Ureter (tissue), 1 donor: ENCODE measurements at places on chromosomes 1 and 21.

DNA sequence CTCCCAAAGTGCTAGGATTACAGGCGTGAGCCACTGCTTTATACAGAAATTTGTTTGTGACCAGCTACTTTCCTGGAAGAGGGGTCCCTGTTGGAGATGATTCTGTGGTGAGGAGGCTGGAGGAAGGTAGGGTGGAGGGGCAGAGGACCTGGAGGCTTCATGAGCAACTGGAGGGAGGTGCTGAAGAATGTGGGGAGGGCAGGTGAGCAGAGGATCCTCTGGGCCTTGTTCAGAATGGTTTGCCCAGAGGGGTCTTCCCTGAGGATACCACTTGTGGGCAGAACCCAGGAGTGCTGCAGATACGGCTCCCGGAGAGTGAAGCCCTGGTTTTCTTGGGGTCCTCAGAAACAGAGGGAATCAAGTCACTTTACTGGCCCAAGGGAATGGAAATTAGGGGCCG, 67.2 kb upstream of the WDR26 start:
- no peak for DNase-seq

- DNase-seq = no peak
Observed at GRCh38 chr21:44881198-44881872, 7.8 kb upstream of the PTTG1IP start.

- DNase-seq = no peak
Observed at GRCh38 chr1:21381354-21381753, 58.6 kb upstream of the NBPF3 start.

DNA sequence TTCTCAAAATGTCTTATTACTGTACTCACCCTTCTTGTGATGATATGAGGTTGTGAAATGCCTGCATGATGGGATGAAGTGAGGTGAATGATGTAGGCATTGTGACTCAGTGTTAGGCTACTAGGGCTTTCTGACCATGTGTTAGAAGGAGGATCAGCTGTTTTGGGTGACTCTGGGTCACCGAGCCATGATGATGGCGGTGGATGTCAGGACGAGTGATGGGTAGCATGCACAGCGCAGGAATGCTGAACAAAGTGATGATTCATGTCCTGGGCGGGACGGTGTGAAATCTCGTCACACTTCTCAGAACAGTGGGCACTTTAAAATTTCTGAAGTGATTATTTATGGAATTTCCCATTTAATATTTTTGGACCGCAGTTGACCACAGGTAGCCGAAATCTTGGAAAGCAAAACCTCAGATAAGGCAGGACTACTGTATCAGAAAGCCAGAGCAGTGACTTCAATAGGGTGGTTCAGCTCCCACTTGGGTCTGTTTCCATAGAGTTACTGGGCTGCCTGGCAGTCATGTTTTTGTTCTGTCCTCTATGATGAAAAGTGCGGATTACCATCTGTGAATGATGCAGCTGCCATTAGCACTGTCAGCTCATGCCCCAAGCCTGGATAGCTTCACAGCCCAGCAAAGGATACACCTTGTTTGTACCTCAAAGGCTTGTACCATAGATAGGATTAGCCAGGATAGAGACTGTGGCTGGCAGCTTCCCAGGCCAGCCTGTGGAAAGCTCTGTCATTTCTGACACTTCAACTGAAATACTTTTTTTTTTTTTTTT, 26.6 kb downstream of the IL6R start:
- no peak for DNase-seq

- DNase-seq = no peak
Observed at GRCh38 chr1:48758976-48759375, 17.7 kb downstream of the BEND5 start.

DNA sequence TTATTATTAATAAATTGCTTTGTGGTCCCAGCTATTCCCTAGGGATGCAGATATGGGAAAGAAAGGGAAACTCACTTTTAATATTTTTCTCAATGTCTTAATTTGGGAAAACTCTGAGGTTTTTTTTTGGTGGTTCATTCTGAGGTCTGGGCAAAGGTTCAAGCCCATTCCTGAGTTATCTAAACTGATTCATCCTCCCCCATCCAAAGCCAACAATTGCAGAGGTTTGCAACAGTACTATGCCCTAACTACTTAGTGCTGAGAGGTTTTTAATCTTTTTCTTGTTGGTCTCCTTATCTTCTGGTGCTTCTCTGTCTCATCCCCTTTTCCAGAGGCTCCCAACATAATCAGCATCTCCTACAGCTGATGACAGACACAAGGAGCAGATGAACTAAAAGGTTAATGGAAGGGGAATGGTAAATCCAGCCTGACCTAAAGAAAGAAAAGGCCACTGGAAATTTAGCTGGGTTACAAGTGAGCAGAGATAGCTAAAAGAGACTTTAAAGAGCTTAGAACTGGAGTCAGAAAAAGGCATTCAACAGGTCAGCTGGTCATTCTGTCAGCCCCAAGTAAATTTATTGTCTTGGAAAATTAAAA, 390.4 kb downstream of the TGFB2 start:
- DNase-seq = no peak

DNA sequence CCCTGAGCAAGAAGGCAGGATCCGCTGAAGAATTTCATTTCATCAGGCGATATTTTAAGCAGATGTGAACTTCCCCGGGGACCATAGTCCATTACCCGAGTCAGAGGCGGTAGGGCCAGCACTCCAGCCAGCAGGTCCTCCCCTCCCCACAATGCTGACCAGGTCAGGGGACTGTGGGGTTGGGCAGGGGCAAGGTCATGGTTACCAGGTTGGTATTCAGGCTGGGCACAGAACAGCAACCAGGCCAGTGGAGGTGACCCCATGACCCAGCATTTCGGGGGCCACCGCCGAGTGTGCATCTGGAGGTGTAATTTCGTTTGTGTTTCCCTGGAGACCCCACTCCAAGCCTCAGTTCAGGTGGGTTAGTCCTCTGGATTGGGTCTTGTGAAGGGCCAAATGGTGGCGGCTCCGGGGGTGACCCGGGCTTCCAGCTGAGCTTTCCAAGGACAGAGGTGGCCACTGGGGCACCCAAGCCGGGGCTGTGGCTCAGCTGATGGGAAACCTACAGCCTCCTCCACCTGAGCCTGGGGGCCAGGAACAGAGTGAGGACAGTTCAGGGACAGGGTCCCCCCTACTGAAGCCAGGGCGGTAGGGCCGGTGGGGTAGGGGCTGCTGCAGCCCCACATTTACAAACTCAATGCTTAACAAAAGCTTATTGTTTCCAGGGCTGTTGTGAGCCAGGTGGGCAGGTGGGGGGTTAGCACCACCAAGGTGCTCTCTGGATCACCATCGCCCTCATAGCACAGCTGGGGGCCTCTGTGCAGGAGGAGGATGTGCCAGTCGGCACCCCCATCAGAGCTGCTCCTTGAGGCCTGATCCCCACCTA, 2.8 kb downstream of the PRDM16 start:
- DNase-seq = no peak

GRCh38 chr1:112735752-112736151, 20.6 kb upstream of the PPM1J start:
- DNase-seq = no peak

GRCh38 chr1:151581451-151581850, 30.4 kb upstream of the SNX27 start:
- no peak for DNase-seq

GRCh38 chr1:230248016-230248888, 177.9 kb downstream of the PGBD5 start:
- no peak for DNase-seq

GRCh38 chr1:168825820-168826219, 96.8 kb upstream of the DPT start:
- no peak for DNase-seq

DNA sequence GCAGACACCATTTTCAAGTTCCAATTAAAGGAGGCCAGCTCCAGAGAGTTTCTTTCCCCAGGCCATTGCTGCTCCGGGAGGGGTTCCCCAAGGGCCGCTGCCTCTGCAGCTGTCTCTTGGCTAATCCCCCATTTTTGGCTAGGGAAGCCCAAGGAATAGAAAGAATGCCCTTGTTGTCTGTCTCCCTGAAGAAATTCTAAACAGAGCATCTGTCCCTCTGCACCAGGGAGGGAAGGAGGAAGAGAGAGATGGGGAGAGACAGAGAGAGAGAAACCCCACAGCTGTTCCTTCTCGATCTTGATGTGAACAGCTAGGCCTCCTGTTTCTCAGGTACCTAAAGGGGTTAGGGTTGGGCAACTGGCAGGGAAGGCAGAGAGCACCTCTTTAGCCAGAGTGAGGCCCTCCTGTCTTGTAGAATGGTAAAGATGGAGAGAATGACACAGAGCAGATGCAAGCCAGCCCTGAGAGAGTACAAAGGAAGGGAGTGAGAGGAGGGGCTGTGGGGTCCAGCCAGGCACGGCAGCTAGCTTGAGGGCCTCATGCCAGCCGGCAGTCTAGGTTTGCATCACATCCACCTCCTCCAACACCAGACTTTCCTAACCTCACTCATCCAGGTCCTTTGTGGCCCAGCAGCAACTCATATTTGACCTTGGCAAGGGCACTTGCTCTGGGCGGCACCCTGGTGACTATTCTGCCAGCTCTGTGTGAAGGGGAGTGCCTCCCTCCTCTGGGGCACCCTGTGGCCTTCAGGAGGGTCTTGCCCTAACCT, 13.1 kb downstream of the OPTC start:
- no peak for DNase-seq

DNA sequence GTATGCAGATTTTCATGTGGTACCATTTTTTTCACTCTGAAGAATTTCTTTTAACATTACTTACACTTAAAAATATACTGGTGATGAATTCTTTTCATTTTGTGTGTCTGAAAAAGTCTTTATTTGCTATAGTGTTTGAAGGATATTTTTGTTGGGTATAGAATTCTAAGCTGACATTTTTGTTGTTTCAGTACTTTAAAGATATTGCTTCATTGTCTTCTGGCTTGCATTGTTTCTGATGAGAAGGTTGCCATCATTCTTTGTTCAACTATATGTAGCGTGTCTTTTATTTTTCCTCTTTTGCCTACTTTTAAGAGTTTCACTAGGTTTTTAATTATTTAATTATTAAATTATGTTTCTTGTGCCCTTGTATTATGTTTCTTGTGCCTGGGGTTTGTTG, 8.0 kb downstream of the HS2ST1 start:
- DNase-seq = no peak

- no peak for DNase-seq
Observed at GRCh38 chr1:160397651-160398050, 2.7 kb upstream of the VANGL2 start.

DNA sequence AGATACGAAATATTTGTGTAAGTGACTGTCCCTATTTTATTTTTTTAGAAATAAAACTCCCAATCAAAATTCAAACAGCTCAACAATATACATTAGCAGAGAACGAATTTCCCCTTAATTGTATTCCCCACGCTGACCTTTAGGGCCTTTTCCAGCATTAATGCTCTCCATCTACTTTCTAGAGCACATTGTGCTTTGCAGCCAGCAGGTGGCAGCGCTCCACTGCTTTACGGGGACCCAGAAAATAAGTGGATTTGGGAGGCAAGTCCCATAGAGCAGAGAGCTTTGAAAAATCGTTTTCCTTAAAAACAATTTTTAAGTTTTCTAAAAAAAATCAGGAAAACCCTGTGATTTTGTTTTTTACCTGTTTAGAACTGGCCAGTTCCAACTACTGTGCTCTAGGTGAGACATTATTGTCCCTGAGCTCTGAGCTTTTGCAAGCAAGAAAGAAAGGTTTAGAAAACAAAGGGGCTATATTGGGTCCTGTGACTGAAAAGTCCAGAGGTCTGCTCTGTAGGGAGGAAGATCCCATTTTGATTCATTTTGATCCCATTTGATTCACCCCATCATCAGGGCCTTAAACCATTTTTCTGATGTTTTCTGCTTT, 144.4 kb upstream of the ZNF644 start:
- no peak for DNase-seq

- no peak for DNase-seq
Observed at GRCh38 chr1:20466273-20466672, 19.7 kb downstream of the CAMK2N1 start.

DNA sequence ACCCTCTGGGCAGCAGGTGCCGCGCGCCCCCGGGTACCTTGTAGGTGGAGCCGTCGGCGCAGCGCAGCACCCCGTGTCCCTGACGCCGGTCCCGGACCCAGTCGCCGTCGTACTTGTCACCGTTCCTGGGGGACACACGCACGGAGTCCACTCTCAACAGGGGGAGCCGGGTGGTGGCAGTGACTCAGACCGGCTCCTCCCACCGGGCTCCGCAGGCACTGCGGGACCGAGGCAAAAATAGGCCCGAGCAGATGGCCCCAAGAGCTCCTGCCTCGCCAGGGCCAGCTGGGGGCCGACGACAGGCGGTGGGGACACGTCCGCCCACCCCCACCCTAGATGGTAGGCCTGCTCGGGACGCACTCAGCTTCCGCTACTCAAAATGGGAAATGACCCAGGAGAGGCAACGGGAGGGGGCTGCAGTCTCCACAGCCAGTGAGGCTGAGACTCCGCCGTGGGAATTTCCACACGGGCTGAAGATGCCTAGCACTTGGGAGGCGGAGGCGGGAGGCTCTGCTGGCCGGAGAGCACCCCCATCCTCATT, 6.3 kb downstream of the MORN1 start:
- no peak for DNase-seq

- DNase-seq = no peak
Observed at GRCh38 chr1:81650776-81651175, 150.0 kb upstream of the ADGRL2 start.

- no peak for DNase-seq
Observed at GRCh38 chr1:53644496-53644895, 94.5 kb downstream of the GLIS1 start.

DNA sequence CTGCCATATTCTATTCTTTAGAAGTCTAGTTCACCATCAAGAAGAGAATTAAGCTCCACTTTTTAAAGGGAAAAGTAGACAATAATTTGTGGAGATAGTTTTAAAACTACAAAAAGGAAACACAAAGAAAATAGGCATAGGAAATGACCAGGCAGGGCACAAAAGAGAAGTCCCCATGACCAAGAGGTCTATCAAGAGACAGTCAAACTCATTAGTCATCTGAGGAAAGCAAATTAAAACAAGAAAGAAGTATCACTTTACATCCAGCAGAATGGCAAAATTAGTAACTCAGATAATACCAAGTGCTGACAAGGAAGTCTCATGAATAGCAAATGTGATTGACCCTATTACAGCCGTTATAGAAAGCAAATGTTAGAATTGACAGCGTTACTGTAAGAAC, 243.7 kb upstream of the SNX7 start:
- DNase-seq = no peak

- no peak for DNase-seq
Observed at GRCh38 chr1:220732621-220733020, 15.5 kb upstream of the MTARC2 start.

DNA sequence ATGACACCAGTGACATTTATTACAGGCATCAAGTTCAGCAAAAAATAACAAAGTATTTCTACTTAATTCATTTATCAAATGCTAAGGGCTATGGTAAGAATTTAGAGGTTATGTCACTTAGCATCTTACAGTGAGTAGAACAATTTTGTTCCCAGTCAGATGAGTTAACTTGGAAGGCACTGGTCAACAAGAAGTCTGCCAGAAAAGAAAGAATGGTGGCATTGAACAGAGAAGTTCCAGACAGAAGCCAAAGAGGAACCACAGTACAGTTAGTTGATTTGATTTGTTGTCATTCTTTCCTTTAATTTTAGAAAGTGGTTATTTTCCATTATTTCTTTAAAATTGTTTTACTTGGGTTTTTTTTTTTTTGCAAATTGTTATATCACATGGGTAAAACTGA, 232.2 kb upstream of the PKN2 start:
- DNase-seq = no peak

- DNase-seq = no peak
Observed at GRCh38 chr1:156625436-156626078, 6.3 kb downstream of the HAPLN2 start.
